Activated CD4-positive, alpha-beta T cell treated with anti-CD3 and anti-CD28 coated beads for 1 hour (primary cell): ENCODE measurements at places on chromosomes 2 and 18.

DNA sequence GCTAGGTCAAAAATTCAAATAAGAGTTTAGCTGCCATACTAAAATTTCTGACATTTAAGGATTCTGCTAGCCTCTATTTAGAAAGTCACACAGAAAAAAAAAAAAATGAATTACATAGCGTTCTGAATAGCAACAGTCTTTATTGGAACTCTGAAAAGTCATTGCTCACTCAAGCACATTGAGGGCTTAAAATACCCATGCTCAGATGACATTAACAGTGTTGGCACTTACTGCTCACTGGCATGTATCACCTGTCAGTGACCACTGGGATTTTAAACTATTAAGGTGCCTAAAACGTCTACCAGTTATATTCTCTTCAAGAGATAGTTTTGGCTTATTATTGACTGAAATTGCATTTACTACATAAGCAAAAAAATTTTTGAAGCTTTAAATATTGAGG is 468.0 kb upstream of the SPHKAP start:
- DNase-seq = no peak

GRCh38 chr18:66508937-66509336 is 95.0 kb downstream of the CDH19 start:
- no peak for DNase-seq

- no peak for DNase-seq
These were observed 142.2 kb downstream of the PLCL1 start for GRCh38 chr2:197946562-197946961.

GRCh38 chr18:41075212-41075611 is 879.8 kb upstream of the PIK3C3 start:
- DNase-seq = no peak

DNA sequence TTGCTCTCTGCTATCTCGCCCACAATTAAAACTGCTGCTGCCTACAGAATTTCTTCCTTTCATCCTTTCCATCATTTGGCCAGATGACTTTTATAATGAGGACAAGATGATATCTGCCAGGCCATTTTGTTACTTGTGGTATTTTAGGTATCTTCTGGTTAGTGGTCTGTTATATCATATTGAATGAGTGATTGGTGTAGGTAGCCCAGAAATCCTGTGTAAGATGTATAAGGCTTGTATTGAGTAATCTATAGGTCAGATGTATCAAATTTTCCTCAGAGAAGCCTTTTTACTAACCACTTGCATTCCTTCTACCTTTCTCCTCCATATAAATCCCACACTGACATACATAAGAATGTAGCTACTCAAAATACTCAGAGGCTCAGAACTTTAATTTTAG is 118.3 kb downstream of the UBR3 start:
- DNase-seq = no peak

GRCh38 chr2:172931918-172932520 is 143.6 kb upstream of the MAP3K20 start:
- DNase-seq = peak; percentile 41

- no peak for DNase-seq
These were observed 1109.7 kb downstream of the SOCS6 start for GRCh38 chr18:71398531-71398930.

DNA sequence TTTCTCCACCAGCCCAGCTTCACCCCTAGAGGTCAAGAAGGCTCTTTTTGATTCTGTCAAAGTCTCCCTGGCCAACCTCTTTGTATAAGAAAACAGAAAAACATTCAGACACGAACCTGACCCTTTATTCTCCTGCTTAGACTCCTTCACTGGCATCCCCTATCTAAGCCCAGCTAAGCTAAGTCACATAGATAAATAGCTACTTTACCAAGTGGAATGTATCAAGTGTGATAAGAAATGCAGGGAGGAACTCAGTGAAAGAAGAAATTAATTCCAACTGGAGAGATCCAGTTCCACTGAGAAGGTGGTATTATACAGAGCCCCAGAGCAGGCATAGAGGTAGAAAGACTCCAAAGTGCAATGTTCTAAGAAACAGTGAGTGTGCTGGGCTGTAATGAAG is 489.5 kb downstream of the TNS1 start:
- no peak for DNase-seq

GRCh38 chr2:26704441-26704977 is 12.0 kb downstream of the KCNK3 start:
- no peak for DNase-seq

DNA sequence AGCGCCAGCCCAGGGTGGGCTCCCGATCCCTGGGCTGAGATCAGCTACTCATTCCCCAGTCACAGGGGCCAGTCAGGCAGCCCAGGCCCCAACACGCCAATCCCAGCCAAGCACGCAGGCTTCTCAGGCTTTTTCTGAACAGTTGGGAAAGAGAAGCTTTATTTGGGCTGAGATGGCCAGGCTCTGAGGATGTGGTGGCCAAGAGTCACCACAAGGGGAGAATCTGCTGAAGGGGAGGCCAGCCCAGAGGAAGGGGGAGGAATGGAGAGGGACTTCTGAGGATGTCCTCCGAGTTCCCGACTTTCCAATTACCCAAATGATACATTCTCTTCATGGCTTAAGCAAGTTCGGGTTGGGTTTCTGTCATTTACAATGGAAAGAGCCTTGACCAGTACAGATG is 2.8 kb upstream of the DIPK1C start:
- DNase-seq = no peak
